ENCODE measurements at places on chromosomes 4 and X. TPM values are rescaled to one million over a fixed set of nuclear protein-coding genes. Genes with fewer than 3 reads are reported as not detected.

DNA sequence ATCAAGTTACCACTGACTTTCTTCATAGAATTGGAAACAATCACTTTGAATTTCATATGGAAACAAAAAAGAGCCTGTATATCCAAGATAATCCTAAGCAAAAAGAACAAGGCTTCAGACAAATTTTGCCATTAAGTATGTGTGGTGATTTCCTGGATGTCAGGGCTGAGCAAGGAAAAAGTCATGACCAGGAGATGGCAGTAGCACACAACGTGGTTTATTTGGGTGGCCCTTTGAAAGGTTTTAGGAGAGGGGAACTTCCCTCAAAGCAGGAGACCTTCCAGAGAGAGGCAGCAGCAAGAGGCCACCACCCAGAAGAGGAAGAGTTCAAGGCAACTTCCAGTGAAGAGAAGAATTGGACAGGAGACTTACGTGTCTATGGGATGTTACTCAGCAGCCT is 18.1 kb upstream of the ZXDB start:
- peak; percentile 29 for DNase-seq

- DNase-seq, result no peak
Observed at GRCh38 chr4:189988877-189989431, 38.1 kb downstream of the FRG2 start.

GRCh38 chrX:38664285-38664684 is 102.9 kb downstream of the TSPAN7 start:
- peak; percentile 22 for DNase-seq

DNA sequence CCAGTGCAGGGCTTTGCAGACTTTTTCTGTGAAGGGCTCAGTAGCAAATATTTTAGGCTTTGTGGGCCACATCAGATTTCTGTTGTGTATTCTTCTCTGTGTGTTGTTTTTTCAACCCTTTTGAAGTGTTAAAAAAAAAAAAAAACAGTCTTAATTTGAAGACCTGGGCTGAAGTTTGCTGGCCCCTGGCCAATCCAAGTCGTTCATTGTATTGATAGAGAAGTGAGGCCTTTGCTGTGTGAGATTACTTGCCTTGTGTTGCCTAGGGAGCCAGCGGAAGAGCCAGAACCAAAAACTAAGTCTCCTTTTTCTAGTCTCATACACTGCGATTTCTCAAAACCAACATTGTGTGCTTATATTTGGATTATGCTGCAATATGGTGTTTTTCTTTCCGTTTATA is 46.9 kb downstream of the MTM1 start:
- DNase-seq, result no peak

The MAGEB1 gene
- total RNA-seq, result not detected

DNA sequence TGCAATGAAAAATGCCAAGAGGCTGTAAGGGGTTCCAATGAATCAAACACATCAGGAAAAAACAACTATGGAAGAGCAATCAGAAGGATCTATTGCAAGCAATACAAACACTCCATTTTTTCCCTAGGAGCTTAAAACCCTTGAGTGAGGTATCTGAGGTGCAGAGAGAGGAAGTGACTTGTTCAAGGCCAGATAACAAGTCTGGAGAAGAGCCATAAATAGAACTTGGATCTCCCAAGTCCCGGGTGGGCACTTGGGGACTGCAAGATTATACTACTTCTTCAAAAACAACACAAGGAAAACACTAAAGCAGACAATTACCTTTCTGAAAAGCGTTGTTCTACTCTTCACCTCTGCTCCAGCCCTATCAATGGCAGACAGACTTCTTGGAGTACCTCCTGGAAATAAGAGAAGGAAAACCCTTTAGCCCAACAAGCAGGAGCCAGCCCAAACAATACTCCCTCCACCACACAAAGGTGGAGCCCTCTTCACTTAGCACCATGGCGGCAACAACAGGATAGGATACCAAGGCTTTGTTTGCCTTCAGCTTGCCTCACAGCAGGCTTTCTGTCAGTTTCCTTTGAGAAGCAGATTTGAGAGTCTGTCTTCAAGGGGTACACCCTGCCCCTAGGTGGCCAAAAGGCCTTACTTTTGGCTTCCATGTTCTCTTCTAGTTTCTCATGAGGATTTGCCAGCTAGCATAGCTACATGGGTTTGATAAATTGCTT is 26.0 kb downstream of the AIFM1 start:
- no peak for DNase-seq

The FGF5 gene
- not detected for total RNA-seq

DNA sequence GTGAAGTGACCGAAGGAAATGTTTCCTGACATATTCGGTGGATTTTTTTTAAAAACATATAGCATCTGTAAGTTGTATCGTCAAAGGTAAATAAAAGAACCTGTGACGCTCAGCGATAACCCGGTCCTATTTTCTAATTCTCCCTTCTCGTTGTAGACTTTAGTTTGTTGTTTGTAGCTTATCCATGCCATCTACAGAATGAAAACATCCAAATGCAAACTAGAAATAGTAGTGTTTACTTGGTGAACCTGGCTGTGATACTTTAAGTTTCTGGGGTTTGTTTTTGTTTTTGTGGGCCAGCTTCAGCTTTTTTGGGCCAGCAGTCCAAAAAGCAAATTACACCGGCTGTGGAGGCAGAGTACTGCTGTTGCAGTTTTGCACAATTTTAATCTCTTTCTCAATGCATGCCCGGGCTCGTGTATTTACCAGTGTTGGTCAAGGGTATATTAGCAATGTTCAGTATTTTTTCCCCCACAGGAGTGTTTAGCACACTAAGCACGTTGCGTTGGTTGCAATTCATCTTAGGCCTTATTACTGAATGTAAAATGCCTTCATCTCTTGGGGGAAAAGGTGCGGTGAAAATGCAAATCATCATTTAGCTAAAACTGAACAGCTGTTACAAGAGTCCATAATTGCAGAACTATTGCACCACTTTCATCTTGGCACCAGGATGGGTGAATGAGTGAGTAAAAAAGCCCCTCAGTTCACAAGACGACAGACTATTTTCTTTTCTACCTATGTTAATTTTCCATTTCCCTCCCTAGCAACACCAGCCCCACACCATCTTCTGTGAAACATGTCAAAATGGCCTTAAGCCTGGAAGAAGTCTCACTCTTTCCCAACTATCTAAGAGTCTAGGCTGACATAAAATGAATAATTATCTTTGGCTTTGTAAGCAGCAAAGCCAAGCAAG is 1.7 kb upstream of the CNOT6L start:
- DNase-seq, result peak; percentile 41

DNA sequence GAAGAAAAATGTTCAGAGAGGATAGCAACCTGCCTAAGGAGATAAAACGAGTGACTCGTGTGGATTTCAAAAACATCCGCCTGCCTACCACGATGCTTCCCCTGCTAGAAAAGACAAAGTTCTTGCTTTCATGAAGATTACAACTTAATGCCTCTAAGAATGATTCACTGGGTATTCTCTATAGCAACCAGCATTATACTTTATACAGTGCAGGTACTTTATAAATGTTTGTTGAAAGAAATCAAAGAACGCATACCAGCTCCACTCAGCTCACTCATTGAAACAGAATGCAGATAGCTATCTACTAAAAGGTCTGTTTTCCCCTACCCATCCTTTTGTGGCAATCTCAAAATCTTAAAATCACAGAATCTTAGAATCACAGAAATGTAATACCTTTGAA is 33.7 kb downstream of the GASK1B start:
- DNase-seq, result no peak

DNA sequence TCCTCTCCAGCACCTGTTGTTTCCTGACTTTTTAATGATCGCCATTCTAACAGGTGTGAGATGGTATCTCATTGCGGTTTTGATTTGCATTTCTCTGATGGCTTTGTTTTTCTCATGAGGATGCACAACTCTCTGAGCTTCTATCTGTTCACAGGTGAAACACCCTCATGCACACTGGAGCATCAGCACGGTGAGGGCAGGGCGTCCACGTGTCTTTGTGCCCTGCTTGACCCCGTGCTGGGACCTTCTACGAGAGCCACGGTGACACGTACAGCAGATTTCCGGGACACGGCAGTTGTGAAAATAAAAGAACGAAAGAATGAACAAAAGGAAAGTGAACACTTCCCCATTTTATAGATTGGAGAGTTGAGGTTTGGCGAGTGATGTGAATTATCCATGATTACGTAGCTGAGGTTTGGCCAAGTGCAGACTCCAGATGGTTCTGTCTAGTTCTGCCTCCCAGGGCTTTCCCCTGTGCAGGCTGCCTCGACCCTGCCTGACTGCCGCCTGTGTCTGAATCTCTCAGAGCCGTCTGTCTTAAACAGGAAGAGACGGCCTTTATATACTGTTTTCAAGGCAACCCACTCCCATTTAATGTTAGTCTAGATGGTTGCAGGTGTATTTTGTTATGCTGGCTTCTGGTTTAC is 67.8 kb upstream of the SORBS2 start:
- no peak for DNase-seq

The CLRN2 gene
- not detected for total RNA-seq

- no peak for DNase-seq
Observed at GRCh38 chrX:142251202-142251601, 46.1 kb upstream of the MAGEC2 start.

DNA sequence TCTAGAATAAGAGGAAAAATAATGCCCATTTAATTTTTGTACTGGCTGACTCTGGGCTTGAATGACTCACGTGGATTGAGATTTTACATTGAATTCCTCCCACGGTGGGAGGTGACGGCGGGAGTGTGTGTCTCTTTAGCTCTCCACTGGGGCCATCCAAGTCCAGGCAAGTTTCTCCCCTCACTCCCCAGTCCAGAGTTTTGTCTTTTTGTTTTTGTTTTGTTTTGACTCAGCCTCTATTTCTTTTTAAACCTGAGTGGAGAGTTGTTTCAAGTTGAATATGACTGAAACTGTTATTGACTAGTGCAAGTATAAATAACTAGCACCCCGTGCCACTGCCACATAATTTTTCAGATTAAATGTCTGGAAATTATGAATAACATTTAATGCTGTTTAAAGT is 13.6 kb downstream of the CHST7 start:
- DNase-seq, result peak; percentile 46

DNA sequence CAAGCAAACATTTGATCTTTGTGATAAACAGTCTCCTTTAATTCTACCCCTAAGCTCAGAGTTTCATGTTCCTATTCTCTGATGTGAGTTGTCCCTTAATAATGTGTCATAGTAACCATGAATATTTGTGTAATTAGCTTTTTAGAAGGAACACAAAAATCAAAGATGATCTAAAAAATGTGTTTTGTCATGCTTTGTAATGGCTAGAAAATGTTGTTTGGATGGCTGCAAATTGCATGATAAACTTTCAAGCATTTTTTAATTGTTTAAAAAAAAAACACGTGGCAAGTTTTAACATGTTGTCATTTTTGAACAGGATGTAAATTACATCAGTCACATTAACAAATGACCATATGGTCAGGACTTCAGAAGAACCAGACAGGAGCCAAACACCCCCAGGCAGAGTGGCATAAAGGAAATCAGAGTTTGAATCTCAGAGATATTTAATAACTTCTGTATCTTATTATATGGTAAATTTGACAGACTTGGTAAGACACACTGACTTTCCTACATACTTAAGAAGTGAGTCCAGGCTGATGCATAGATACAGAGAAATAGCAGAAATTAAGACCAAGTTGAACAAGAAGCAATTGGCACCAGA is 223.9 kb upstream of the VEGFC start:
- no peak for DNase-seq

The MAGEC2 gene
- total RNA-seq, result not detected

The RAB41 gene
- total RNA-seq, result not detected

DNA sequence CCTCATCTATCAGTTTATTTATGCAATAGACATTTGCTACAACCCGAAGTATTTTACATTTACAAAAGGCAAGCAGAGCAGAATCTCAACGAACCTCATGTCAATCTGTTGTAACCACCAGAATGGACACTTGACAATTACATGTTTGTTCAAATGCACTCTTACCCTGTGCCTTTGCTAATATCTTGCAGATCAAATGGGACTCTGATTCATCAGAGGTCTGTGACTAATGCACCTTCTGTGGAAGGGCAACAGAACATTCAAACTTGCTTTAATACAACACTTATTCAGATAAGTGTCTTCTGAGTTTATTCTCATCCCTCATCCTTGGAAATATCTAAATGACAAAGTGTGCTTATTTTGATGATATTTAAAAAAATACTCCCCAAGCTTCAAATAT is 644.7 kb upstream of the PCDH10 start:
- DNase-seq, result no peak

DNA sequence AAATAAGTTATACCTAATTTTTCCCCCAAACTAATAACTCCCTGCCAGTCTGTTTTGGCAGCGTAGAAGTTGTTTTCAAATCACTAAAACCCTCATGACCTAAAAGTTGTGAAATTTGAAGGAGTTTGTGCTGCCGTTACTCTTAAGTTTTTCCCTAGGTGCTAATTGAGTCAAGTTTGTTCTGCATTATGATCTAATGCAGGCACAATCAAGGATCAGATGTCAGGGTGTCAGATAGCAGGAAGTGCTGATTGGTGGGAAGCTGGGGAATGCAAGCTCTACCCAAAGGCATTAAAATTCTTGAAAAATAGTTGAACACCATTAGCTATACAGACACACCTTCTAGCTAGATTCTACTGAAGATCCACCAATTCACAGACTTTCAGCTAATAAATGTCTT is 51.9 kb downstream of the ARX start:
- no peak for DNase-seq

- DNase-seq, result no peak
Observed at GRCh38 chr4:7557456-7557855, 122.7 kb upstream of the PSAPL1 start.

DNA sequence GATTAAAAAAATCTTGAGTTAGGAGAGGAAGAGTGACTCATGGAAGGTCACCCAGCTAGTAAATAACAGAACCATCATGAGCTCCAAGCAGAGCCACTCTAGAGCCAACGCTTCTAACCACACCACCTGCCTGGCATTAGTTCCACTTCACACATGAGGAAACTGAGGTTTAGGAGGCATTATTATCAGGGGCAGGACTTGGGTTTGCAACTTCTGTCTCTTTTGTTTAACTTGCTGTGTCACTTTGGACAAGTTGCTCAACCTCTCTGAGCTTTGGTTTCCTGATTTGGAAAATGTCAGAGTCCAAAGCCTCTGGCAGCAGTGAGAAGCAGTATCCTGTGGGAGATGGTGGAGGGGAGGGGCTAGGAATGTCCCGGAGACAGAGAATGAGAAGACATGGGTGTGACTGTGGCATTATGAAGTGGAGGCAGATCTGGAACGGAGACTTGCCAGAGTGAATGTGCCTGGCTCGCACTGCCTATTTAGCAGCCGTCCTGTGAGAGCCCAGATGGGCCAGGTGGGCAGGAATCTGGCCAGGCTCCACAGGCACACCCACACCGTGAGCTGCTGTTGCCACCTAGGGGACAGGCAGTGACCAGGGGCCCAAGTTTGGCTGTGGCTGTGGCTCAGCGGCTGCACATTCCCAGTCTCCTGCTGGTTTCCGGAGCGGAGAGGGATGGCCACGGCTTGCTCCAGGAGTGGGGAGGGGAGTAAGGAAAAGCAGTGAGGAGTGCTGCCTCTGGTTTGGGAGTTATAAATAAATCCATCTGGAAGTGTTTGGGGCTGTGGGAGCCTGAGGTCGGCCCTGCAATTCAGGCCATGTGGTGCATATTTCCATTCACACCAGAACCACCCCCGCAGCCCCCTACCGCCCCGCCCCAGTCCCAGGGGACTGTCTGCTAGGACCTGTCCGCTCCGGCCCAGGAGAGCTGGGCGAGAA is 93.4 kb downstream of the NHSL2 start:
- DNase-seq, result no peak

DNA sequence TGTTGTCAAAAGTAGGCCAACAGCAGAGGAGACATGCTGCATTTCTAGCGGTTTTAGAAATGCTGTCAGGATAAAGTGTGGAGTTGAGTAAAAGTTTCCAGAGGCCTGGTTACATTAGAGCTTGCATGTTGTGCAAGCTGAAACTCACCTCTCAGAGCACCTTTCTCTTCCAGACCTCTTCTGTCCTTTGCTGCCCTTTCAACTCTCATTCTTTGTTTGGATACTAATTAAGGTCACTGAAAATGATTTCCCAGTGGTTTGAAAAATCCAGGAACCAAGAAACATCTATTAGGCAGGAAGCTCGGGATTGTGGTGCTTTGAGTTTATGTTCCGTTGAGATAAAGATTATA is 426.6 kb downstream of the MAPK10 start:
- DNase-seq, result no peak
